Motor neuron (in vitro differentiated cells): ENCODE measurements at places on chromosomes 4 and X. TPM values are rescaled to one million over a fixed set of nuclear protein-coding genes. Genes with fewer than 3 reads are reported as not detected.

Gene ETDB
- total RNA-seq, result not detected in 2 replicates

Gene HELT
- total RNA-seq, result not detected in 2 replicates

Gene CT45A5
- not detected in 2 replicates for total RNA-seq

Gene NPY5R
- total RNA-seq, result 0.34 and 0.85 TPM in 2 replicates

Gene RHOXF2
- 0.25 and 0.32 TPM in 2 replicates for total RNA-seq

Gene OTC
- not detected in 2 replicates for total RNA-seq

Gene GPR119
- not detected in 2 replicates for total RNA-seq

Gene LRRC66
- 0.50 and 0.64 TPM in 2 replicates for total RNA-seq

Gene WWC2
- 59.4 and 62.0 TPM in 2 replicates for total RNA-seq

Gene TRPC3
- total RNA-seq, result 7.0 TPM in 2 replicates

Gene GPC3
- 2.1 and 2.7 TPM in 2 replicates for total RNA-seq

Gene CTAG2
- not detected in 2 replicates for total RNA-seq

Gene RAB33A
- total RNA-seq, result 19.1 and 19.7 TPM in 2 replicates

Gene SLC25A4
- 26.7 and 29.3 TPM in 2 replicates for total RNA-seq

Gene FABP2
- not detected in 2 replicates for total RNA-seq

Gene TCEAL6
- total RNA-seq, result 0.38 TPM in 1 of 2 replicates, not detected in the other

Gene GAGE12H
- not detected in 2 replicates for total RNA-seq

Gene HAND2
- 0.29 TPM in 1 of 2 replicates, not detected in the other for total RNA-seq

Gene ITIH6
- 0.16 and 0.41 TPM in 2 replicates for total RNA-seq
